ENCODE measurements at places on chromosomes 13 and 19.

- no peak for DNase-seq
Measured at GRCh38 chr13:113739527-113740285, 19.3 kb upstream of the TMEM255B start.

GRCh38 chr19:2239173-2239572, 2.5 kb downstream of the SF3A2 start:
- no peak for DNase-seq

GRCh38 chr19:10587022-10587838, at the start of gene AP1M2:
TSS of gene AP1M2 (minus strand) at chr19:10587312. CDS start at chr19:10587231, 81 bp downstream.
- no peak for DNase-seq

- DNase-seq = no peak
Measured at GRCh38 chr13:63156816-63157215, 1741.2 kb upstream of the PCDH20 start.

DNA sequence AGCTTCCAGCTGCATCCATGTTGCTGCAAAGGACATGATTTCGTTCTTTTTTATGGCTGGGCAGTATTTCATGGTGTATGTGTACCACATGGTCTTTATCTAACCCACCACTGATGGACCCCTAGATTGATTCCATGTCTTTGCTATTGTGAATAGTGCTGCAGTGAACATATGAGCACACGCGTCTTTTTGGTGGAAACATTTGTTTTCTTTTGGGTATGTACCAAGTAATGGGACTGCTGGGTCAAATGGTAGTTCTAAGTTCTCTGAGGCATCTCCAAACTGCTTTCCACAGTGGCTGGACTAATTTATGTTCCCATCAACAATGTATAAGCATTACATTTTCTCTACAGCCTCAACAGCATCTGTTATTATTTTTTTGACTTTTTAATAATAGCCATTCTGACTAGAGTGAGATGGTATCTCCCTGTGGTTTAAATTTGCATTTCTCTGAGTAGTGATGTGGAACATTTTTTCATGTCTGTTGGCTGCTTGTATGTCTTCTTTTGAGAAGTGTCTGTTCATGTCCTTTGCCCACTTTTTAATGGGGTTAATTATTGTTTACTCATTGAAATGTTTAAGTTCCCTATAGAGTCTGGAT, 6.8 kb upstream of the UBE2L5 start:
- DNase-seq = no peak

- no peak for DNase-seq
Measured at GRCh38 chr19:29675650-29676186, 10.5 kb downstream of the PLEKHF1 start.

- DNase-seq = no peak
Measured at GRCh38 chr13:46615888-46616531, 63.0 kb downstream of the LRCH1 start.

- DNase-seq = no peak
Measured at GRCh38 chr13:84999252-84999651, 800.0 kb downstream of the SLITRK6 start.

DNA sequence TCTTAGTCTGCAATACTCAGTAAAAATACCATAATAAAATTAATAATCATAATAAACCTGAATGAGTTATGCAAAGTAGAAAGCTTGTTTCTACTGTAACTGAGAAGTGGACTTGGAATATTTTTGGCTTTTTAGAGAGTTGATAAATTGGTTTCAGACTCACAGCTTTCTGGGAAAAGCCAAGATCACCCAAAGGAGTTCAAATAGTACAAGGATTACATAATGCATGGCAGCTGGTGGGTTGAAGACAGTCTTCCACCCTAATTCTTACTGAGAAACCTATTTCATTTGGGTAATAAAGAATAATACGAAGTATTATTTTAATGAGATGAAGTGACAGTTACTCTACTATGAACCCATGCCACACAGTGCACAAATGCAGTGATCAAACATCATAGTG, 139.4 kb upstream of the KLF12 start:
- peak; percentile 47 for DNase-seq

- DNase-seq = no peak
Measured at GRCh38 chr13:98707281-98707999, 45.0 kb downstream of the SLC15A1 start.

DNA sequence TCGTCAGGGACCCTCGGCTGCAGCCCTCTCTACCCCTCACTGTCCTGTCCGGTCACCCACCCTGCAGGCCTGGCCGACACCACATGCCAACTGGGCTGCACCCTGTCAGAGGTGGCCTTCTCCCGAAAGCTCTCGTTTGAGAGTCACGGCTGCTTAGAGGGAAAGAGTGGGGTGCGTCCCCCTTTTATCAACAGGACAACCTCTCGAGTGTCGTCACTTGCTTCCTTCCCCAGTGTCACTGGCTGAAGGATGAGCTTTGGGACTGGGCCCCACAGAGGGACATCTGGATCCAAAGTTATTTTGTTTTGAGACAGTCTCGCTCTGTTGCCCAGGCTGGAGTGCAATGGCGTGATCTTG, 28.5 kb downstream of the MAP2K2 start:
- DNase-seq = no peak

- DNase-seq = no peak
Measured at GRCh38 chr19:48524732-48525131, 13.1 kb upstream of the LMTK3 start.

DNA sequence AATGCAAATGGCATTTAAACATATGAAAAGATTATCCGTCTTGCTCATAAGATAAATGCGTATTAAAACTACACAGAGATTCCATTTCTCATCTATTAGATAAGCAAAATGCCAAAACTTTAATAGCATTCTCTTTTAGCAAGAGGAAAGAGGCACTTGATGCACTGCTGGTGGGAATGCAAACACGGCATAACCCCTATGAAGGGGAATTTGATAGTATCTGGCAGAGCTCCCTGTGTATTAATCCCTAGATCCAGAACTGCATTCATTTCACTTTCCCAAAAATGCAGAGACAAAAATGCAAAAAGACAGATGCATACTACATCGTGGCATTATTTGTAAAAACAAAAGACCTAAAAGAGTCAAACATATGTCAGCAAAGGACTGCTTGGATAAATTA, 193.6 kb upstream of the STARD13 start:
- DNase-seq = no peak

Data from NCI-H524 (cell line).